ENCODE measurements at places on chromosomes 1 and 21.

DNA sequence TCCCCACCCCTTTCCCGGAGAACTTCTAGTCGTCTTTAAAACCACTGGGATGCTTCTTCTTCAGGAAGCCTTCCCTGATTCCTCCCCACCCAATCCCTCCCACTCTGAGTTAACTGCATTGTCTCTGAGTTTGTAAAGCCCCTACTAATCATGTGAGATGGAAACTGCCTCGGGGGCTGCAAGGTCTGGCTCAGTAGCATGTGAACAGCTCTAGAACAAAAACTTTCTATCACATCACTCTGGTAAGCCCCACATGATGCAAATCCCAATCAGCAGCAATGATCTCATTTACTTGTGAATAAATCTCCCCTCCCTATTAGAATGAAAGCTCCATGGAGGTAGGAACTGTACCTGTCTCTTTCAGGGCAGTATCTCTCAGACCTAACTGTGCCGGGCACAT lies 141.0 kb upstream of the JUN start:
- no peak for DNase-seq

- no peak for DNase-seq
Observed at GRCh38 chr1:189669846-189670245, 807.8 kb downstream of the BRINP3 start.

DNA sequence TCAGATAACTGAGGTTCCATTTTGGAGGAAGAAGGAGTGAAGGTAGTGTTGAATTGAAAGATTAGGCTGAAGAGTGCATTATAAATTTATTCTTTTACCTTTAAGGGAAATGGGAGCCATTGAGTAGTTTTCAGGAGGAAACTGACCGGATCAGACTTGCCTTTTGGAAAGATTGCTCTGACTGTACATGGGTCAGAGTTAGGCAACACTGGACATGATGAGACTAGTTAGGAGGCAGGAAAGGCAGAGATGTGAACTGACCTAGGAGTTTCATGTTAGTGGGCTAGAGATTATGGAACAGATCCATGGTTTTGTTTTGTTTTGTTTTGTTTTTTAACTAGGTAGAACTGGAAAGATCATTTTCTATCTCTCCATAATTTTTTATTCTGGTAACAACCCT lies 78.2 kb downstream of the SNX7 start:
- DNase-seq: no peak

DNA sequence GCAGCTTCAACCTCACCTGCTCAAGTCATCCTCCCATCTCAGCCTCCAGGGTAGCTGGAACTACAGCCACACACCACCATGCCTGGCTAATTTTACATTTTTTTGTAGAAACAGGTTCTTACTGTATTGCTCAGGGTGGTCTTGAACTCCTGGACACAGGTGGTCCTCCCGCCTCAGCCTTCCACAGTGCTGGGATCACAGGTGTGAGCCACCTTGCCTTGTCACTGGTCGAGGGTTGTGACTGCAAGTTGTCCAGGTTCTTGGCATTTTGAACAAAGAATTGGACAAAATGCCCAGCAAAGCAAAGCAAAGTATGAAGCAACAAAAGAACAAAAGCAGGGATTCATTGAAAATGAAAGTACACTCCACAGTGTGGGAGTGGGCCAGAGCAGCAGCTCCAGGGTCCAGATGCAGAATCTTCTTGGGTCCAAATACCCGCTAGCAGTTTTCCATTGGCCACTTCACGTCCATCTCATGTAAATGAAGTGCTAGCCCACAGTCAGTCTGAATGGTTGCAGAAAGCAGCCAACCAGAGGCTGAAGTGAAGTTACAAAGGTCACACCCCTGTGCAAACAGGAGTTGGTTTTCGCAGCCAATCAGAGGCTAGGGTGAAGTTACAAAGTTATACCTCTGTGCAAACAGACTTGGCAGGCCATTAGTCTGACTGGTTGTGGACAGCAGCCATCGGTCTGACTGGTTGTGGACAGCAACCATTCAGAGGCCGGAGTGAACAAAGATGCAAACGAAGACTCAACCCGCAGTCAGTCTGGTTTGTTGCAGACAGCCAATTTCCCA lies 109.5 kb upstream of the KIF26B start:
- DNase-seq: no peak

GRCh38 chr21:36388835-36389234 lies 3.6 kb downstream of the CHAF1B start:
- no peak for DNase-seq

DNA sequence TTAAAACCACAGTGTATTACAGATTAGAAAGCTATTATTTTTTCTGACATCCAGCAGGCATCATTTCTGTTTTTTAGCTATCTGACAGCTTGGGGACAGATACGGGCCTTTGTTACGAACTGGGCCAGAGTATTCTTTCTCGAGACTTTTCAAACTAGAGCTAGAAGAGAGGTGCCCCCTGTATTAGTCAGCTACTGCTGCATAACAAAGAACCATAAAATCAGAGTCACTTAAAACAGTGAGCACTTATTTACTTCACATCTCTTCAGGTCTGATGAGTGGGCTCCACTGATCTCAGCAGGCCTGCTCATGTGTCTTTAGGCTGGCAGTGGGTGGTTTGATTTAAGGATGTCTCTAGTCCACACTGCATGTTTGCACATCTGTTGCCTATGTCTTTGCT lies 67.8 kb downstream of the BACH1 start:
- no peak for DNase-seq

Measured in NCI-H2107 (cell line).